Thyroid gland (tissue), 4 donors: ENCODE measurements at places on chromosomes 13 and 19.

- no peak overlapping the region for H3K27ac ChIP-seq
- H3K4me3 ChIP-seq: no peak overlapping the region
- no peaks in the 10 kb centered on the region for H3K36me3 ChIP-seq
Measured at GRCh38 chr13:25902891-25903341, 148.9 kb downstream of the SHISA2 start.

DNA sequence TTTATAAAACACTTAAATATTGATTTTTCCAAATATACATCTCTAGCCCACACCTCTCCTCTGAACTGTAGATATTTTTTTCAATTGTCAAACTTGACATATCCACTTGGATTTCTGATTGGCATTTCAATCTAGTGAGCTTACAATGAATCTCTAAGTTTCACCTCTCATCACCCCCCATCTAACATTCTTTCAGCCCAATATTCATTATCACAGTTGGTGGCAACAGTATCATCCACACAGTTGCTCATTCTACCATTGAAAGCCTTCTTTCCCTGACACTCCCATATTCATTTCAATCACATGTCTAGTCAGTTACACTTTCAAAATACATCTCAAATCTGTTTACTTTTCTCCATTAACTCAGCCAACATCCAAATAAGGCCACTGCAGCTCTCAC lies 385.2 kb downstream of the PCDH20 start:
- no peak overlapping the region for H3K4me3 ChIP-seq
- no peaks in the 10 kb centered on the region for H3K4me1 ChIP-seq
- no peaks in the 10 kb centered on the region for H3K27me3 ChIP-seq
- H3K27ac ChIP-seq: no peak overlapping the region
- H3K36me3 ChIP-seq: no peaks in the 10 kb centered on the region
- no peak for DNase-seq

- DNase-seq: no peak
- H3K36me3 ChIP-seq: no peaks in the 10 kb centered on the region
- no peaks in the 10 kb centered on the region for H3K27me3 ChIP-seq
- H3K27ac ChIP-seq: no peak overlapping the region
- no peak overlapping the region for H3K4me3 ChIP-seq
Measured at GRCh38 chr13:47178090-47178950, 281.5 kb upstream of the HTR2A start.

DNA sequence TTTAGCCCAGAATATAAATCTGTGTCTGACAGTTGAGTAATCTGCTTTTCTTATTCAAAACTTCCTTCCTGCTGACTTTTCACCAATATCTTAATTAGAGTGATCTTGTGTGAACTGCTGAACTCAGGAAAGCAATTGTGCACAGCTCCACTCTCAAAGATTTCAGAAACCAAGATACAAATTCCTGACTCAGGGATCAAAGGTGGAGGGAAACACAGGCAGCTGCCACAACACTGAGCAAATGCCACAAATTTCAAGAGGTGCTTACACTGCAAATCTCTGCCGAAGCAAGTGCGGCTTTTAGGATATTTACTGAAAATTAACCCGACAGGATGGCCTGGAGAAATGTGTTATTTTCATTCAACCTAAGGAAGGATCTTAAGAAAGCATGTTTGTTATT lies 111.4 kb downstream of the STOML3 start:
- peaks cover 4% of the 10 kb centered on the region for H3K36me3 ChIP-seq
- no peak for DNase-seq
- H3K4me3 ChIP-seq: no peak overlapping the region
- no peaks in the 10 kb centered on the region for H3K4me1 ChIP-seq
- no peaks in the 10 kb centered on the region for H3K27me3 ChIP-seq

DNA sequence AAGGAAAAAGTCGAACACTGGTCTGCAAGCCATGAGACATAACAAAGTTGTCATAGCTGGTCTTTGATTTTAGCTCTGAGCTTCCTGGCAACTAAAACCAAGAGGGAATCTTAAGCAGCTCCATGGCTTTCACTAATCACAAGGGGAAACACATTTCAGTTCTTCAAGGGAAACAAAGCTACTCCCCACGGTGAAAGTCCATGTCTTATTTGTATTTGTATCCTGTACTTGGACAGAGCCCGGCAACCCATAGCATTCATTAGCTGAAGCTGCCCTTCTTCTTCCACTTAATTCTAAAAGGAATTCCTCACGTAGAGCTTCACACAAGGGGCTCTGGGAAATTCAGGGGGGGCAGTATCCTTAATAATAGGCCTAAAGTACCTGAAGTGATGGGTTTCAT lies 128.9 kb downstream of the RGCC start:
- H3K27ac ChIP-seq: no peak overlapping the region
- H3K27me3 ChIP-seq: no peaks in the 10 kb centered on the region

DNA sequence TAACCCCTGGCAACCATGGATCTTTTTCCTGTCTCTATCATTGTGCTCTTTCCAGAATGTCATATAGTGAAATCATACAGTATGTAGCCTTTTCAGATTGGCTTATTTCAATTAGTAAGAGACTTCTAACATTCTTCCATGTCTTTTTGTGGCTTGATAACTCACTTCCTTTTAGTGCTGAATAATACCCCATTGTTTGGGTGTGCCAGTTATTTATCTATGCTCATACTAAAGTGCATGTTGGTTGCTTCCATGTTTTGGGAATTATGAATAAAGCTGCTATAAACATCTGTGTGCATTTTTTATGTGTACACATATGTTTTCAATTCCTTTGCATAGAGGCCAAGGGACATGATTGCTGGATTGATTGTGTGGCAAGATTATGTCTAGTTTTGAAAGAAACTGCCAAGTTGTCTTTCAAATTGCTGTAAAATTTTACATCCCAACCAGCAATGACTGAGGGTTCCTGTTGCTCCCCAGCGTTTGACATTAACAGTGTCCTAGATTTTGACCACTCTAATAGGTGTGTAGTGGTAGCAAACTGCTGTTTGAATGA lies 358.9 kb downstream of the ITGBL1 start:
- H3K27me3 ChIP-seq: no peaks in the 10 kb centered on the region
- no peak for DNase-seq
- H3K4me3 ChIP-seq: no peak overlapping the region
- no peaks in the 10 kb centered on the region for H3K36me3 ChIP-seq
